ENCODE measurements at places on chromosomes 3 and 15.

- no peak for DNase-seq
These were observed 23.6 kb downstream of the GOLGA6D start for GRCh38 chr15:75306188-75306587.

GRCh38 chr15:76837474-76837873, 67.7 kb downstream of the SCAPER start:
- DNase-seq = no peak

GRCh38 chr3:49519296-49519695, 35.0 kb upstream of the BSN start:
- no peak for DNase-seq

DNA sequence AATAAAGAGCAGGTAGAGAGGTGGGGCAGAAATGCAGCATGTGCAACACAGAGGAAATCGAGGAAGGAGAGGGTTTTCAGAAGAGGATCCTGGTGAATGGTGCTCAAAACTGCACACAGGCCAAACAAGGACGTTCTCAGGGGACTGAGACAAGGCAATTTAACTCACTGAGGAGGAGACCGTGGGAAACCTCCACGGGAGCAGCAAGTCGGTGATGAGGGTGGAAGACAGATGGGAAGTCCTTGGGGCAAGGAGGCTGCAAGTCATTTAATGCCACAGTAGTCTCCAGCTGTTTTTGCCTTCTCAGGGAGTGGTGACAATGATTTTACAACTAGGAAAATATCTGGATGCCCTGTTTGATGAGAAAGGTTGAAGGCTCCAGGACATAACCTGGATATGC, 11.5 kb upstream of the PDIA5 start:
- no peak for DNase-seq

DNA sequence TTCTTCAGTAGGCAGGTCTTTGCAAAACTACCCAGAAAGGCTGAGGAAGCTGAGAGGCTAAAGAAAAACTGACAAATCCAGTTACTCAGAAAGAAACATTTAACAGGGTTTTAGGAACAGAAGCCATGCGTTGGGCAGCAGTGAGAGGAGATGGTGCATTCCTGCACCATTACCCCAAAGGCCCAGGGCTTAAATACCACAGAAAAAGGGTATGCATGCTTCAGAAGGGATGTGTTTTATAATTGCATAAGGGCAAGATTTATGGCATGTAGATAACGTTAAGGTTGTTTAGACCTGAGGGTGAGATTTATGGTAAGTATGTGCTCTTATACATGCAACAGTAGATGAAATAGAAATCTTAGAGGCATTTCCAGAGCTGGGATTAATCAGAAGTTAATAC, 10.0 kb downstream of the C3orf52 start:
- DNase-seq = no peak

All from NCI-H1092 (cell line).